ENCODE measurements at places on chromosomes 6 and 20. TPM values are rescaled to one million over a fixed set of nuclear protein-coding genes. Genes with fewer than 3 reads are reported as not detected.

GRCh38 chr6:87421576-87421975 is 13.8 kb downstream of the CFAP206 start:
- DNase-seq = no peak

- no peak for DNase-seq
These were observed 155.6 kb upstream of the TBX18 start for GRCh38 chr6:84920021-84920420.

GRCh38 chr20:13817342-13817741 is 32.5 kb downstream of the NDUFAF5 start:
- no peak for DNase-seq

The ZNF76 gene
- 41.0 TPM for polyA plus RNA-seq

DNA sequence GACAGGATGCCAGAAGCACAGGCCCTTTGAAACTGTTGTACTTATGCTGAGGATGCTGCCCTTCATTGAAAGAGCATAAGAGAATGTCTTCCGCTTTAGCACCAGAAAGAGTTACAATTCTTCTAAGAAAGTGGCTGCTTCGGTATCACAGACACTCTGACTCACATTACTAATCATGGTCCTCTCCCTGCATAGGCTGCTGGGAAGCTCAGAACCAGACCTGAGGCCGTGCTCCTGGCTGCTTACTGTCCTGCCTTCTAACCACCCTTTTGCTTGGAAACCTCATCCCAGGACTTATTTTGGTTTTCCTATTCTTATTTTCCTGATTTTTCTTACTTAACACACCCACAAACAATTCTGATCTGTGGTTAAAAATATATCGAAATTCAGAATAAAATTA is 22.9 kb downstream of the LYRM4 start:
- no peak for DNase-seq

GRCh38 chr6:149190224-149190831 is 127.2 kb upstream of the TAB2 start:
- DNase-seq = peak; percentile 60

DNA sequence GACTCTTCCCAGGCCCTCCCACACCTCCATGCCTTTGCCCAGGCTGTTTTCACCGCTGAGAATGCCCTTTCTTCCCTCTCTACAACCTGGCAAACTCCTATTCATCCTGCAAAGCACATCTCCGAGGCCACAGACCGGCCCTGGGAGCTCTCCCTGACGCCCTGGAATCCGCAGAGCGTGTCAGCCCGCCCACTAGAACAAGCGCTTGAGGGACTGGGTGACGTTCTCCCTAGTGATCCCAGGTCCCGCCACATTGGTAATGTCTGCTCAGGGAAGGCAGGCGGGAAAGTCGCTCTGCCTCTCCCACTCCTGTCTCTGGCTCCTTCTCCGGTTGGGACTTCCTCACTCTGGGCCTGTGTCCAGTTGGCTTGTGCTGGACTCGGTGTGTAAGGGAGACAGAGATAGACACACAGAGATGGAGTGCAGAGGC is 61.6 kb downstream of the SRC start:
- no peak for DNase-seq

- no peak for DNase-seq
These were observed 60.6 kb downstream of the STK35 start for GRCh38 chr20:2162125-2162822.

DNA sequence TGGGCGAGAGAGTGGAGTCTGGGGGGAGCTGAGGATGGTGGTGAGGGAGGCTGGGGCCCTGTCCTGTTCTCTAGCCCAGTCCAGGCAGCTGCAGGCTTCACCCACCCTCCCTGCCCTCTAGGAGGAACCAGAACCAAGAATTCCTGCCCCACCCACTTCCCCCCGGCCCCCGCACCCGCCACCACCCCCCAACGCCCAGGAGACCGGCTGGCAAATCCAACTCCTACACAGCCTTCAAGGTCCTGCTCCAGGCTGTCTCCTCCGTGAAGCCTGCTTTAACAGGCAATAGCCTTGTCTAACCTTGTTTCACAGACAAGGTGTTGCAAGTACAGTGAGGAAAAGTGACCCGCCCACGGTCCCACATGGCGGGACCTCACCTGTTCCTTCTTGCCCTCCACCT is 2.4 kb downstream of the SPDEF start:
- no peak for DNase-seq

DNA sequence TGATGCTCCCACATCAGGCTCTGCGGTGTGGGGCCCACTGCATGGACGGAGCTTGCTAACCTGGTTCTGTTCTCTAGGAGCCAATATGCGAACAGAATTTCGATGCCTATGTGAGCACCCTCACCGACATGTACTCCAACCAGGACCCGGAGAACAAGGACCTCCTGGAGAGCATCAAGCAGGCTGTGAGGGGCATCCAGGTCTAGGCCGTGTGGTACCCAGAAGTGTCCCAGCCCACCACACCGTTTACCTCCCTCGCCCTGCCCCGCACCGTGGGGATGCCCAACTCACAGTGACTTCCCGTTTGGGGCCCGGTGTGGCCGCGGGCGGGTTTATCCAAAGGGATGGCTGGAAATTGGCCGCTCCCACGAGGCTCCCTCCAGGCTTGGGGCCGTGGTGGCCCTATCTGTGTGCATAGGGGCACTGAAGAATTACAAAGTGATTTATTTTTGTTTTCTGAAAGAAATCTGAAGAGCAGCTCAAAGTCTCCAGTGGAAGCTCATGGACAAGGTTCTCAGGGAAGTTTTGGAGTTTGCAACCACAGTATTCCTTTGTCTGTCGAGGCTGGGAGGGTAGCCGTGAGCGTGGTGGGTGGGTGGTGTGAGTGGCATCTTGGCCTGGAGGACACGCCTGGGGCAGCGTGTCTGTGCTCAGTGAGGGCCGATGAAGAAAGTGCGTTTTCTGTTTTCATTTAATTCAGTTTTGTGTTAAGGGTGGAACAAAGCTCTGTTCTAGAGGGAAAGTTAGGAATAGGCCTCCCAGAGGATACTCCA is 15.1 kb upstream of the PCMTD2 start:
- no peak for DNase-seq

DNA sequence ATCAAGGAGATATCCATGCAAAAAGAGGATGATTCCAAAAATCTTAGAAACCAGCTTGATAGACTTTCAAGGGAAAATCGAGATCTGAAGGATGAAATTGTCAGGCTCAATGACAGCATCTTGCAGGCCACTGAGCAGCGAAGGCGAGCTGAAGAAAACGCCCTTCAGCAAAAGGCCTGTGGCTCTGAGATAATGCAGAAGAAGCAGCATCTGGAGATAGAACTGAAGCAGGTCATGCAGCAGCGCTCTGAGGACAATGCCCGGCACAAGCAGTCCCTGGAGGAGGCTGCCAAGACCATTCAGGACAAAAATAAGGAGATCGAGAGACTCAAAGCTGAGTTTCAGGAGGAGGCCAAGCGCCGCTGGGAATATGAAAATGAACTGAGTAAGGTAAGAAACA is 10.1 kb upstream of the SNRNP48 start:
- no peak for DNase-seq

The PPP1R14C gene
- 18.3 TPM for polyA plus RNA-seq

- DNase-seq = no peak
These were observed 733.7 kb downstream of the GRIK2 start for GRCh38 chr6:102127253-102127652.

Data from left lung (tissue), 14 donors.